CD8-positive, alpha-beta memory T cell (primary cell): ENCODE measurements at places on chromosomes 7 and 10.

- DNase-seq, result no peak
Measured at GRCh38 chr7:32476816-32477648, 13.1 kb downstream of the LSM5 start.

DNA sequence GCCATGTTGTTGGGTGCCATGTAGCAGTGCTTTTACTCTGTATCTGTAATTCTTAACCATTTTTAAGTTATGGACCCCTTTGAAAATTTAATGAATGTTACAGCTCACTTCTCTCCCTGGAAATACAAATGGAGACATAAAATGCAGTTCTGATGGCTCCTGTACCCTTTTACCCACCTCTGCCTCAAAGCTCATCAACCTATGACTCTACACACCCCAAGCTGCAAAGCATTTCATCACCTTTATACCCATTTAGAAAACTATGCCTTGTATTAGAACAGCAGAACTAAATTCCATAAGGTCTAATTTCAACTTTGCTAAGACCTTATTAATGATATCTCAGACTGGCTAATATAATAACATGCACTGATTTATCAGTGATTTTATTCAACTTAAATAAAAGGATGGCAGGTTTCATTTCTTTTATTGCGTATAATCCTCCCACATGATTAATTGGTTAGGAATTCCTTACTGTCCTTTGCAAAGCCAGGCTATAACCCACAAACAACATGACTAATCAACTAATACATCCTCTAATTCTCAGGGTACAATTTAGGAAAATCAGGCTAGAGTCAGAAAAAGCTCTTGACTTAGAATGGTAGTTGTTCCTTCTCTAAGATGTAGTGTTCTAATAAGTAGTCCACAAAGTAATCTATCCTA, 68.1 kb downstream of the CPEB3 start:
- no peak for DNase-seq

DNA sequence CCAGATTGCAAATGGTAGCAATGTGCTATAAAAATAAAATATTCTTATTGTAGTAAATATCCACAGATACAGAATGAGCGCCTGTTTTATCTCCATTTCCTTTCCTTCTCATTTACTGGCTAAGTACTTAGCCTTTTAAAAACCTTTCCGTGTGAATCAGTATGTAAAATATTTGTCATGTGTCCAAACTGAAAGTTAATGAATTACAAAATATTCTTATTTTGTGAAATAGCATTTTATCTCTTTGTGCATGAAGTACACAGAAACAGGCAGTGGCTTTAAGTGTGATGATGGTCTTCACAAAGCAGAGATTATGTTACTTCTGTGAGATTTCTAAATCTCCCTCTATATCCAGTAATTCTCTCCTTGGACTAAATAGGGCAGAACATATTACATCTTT, 56.7 kb upstream of the KIAA1217 start:
- no peak for DNase-seq

GRCh38 chr7:116332766-116333165, 122.4 kb downstream of the TES start:
- DNase-seq, result no peak

- DNase-seq, result no peak
Measured at GRCh38 chr7:108004220-108005142, 1.5 kb upstream of the LAMB1 start.

DNA sequence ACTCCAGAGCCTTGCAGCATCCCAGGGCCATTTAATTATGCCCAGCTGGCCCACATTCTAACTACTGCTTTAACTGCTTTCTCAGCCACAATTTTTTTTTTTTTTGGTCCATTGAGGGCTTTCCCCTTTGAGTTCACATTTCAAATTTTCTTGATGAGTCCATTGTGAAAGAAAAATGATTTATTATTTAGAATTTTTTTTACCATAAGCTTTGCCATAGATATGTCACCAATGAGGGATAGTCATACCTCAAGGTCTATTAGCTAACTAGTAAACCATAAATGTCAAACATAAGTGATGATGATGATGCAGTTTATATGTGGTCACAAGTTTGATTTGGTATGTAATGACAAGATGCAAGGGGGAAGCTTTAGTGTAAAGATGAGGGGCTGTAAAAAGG, 282.9 kb downstream of the BICC1 start:
- DNase-seq, result no peak

GRCh38 chr10:70324339-70324861, 40.6 kb upstream of the NPFFR1 start:
- no peak for DNase-seq

- DNase-seq, result no peak
Measured at GRCh38 chr7:116240024-116240668, 29.8 kb downstream of the TES start.

GRCh38 chr7:22578007-22578733, 78.2 kb upstream of the STEAP1B start:
- no peak for DNase-seq

DNA sequence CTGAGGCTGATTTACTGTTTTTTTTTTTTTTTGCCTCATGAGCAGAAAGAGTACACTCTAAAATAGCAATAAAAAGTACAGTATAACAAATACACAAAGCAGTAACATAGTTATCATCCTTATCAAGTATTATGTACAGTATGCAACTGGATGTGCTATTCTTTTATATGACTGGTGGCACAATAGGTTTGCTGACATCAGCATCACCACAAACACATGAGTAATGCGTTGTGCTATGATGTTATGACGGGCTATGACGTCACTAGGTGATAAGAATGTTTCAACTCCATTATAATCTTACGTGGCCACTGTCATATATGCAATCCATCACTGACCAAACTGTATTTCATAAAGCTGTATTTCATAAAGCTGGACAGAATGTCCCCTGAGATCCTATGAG, 189.2 kb upstream of the GLI3 start:
- no peak for DNase-seq

DNA sequence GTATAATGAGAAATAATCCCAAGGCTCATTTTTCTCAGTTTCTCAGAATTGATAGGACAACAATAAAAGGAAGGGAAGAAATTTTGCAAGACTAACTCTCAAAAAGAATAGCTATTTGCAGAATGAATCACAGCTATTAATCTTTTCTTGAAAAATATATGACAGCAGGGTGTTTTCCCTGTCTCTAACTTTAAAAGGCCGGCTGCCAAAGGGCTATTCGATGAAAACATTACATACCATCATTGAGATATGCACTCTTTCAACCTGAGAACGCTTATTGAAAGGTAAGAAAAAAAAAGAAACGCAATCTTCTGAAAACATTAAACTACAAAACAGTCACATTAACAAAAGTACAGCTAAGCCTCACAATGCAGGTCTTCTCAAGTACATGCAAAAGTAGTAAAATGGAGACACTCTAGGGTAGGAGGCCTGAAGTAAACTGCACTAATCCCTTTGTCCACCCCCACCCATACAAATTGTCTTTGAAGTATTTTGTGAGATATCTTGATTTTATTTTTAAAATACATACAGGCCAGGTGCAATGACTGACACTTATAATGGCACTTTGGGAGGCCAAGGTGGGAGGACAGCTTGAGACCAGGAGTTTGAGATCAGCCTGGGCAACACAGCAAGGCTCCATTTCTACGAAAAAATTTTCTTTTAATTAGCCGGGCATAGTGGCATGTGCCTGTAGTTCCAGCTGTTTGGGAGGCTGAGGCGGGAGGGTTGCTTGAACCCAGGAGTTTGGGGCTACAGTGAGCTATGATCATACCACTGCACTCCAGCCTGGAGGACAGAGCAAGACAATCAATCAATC, 83.0 kb downstream of the PARD3 start:
- no peak for DNase-seq

DNA sequence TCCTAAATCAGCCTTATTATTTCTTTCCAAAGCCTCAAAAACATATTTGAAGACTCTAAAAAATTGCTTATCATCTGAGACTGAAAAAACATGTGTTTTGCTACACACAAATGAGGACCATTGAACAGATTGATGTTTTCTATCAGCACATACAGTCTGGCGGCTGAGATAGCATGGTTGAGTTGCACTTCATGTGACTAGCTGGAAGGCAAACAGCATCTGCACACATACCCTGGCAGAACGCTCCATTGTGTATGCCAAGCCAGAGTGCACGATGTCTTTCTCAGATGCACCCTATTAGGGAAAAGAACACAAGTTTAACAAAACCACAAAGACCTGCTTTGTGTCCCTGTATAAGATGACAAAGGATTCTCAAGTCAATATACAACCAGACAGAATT, 33.0 kb downstream of the FAM25A start:
- no peak for DNase-seq

GRCh38 chr10:62543571-62544355, 169.6 kb downstream of the ZNF365 start:
- no peak for DNase-seq

- no peak for DNase-seq
Measured at GRCh38 chr7:3588341-3588740, 287.3 kb downstream of the SDK1 start.

- DNase-seq, result no peak
Measured at GRCh38 chr7:36506130-36506798, 116.6 kb downstream of the ANLN start.

GRCh38 chr7:134514663-134515062, 12.7 kb upstream of the AKR1B10 start:
- no peak for DNase-seq

DNA sequence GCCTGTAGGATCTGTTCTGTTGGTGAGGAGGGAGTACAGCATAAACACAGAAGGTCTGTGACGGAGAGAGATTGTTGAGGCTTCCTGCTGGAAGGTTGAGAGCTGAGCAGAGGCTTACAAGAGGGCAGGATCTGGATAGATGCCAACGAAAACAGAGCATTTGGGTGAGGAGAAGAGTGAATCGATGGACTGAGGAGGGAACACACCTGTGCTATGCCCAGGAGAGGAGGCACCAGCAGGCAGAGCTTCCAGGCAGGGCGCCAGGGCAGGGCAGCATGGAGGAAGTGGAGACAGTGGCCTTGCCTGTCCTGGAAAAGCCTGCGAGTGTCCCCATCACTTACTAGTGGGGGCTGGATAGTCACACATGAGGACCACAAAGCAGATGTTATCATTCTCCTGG, 282.9 kb downstream of the PAXIP1 start:
- no peak for DNase-seq

- no peak for DNase-seq
Measured at GRCh38 chr10:58642283-58642682, 129.6 kb downstream of the BICC1 start.

GRCh38 chr7:12715372-12716133, 28.1 kb downstream of the ARL4A start:
- peak; percentile 1 for DNase-seq

GRCh38 chr10:36677431-36677768, 448.0 kb upstream of the ANKRD30A start:
- no peak for DNase-seq

DNA sequence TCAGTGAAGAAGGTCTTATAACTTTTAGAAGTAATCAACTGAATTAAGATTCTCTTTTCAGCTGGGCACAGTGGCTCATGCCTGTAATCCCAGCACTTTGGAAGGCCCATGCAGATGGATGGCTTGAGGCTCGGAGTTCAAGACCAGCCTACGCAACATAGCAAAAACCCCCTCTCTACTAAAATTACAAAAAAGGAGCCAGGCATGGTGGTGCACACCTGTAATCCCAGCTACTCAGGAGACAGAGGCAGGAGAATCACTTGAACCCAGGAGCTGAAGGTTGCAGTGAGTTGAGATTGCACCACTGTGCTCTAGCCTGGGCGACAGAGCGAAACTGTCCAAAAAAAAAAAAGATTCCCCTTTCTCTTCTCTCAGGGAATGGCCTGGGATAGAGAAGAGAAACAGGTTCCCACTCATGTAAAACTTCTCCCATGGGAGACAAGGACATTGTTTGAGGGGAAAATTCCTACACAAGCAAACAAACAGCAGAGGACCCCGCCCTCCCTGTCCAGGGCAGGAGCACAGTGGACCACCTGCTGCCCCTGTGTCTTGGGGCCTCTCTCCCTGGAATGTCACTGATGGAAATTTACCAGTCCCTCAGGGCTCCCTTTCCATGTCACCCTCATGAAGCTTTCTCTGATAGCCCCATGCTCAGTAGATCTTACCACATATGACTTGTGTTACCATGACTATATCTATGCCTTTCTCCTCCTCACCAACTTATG, 5.6 kb downstream of the IL2RA start:
- DNase-seq, result no peak

- DNase-seq, result no peak
Measured at GRCh38 chr10:1070919-1071318, 14.7 kb downstream of the WDR37 start.

DNA sequence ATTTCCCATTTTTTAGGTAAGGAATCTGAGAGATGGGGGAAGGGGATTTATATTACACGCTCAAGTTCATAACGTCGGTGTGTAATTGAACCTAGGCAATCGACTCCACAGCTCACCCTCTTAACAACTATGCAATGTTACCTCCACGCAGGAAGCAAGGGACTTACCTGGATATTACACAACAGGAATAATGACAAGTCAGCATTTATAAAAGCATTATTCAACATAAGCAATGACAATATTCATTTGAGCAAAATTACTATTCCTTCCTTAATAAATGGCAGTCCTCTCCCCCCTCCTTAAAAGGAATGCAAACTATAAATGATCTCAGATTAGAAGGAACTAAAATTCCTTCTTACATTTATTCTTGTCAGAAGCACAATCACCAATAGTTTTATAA, 104.0 kb downstream of the PCLO start:
- DNase-seq, result no peak

- no peak for DNase-seq
Measured at GRCh38 chr7:157587805-157588560, 251.2 kb downstream of the DNAJB6 start.
